NCI-H1930 (cell line): ENCODE measurements at places on chromosomes 2 and 18.

DNA sequence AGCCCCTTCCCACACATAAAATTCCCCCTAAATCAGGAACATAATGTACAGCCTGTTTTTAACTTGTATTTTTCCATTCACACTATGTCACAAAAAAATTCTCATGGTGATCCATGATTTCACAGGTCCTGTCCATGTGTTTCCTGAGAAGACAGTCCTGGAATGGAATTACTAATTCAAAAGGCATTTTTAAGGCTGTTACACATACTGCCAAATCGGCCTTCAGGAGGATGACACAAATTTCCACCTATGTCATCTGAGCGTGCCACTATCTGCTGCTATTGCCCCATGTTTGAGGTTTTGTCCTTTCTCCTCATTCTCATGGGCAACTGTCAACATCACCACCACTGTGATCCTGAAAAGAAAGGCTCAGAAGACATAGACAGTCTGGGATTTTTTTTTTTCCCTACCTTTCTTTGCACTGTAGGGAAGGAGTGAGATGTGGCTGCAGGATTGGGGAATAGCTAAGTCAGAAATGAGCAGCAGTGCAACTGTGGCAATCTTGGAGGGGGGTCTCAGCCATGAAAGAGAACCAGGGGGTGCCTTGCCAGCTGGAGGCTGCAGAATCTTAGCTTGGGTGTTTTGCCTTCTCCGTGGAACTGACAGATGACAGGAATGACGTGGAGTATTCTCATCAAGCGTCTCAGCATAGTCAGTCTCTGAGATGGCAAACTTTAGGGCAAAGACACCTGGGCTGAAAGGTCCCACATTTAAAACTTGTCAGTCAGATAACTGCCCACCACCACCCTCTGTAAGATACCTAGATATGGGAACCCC, 73.4 kb downstream of the MARCHF4 start:
- DNase-seq, result no peak

DNA sequence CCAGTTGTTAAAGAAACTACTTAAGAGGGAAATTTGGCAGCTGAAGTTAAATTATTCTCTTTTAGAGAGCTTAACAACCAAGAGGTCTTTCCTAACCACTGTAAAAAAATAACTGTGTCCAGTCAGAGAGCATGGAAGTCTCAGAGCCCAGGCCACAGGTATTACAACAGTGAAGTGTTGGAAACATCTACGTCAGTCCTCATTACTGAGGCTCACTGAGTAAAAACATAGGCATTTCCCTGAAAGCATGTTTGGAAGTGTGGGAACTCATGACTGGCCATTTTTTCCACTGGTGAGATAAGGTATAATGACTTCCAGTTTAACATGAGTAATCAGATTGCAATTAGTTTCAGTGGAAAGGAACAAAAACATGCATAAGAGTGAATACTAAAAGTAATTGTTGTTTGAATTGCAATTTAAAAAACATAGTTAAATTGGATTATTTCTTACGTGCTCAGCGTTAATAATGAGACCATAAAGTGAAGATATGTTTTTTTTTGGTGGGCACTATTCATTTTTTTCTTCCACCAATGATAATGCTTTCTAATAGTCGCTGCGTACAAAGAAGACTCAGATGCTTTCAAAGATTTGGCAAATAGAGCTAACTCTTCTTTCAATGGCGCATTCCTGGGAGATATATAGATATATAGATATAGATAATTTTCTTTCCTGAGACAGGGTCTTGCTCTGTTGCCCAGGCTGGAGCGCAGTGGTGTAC, 60.8 kb downstream of the EFEMP1 start:
- DNase-seq, result no peak

DNA sequence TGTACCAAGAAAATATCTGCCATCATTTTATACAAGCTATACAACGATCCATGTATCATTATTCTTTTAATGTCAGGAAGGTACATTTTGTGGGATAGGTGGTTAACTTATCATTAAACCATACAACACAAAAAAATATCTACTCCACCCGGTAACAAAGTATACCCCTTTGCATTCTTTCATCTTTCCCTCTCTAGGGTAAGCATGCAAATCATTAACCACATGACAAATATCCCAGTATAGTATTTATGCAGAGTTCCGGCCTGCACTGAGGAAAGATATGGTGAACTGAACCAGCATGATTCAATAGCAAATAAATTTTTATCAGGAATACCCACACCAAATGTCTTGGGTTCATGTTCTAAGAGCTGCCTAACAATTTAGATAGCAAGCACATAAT, 22.5 kb upstream of the SULT1C2 start:
- DNase-seq, result no peak

DNA sequence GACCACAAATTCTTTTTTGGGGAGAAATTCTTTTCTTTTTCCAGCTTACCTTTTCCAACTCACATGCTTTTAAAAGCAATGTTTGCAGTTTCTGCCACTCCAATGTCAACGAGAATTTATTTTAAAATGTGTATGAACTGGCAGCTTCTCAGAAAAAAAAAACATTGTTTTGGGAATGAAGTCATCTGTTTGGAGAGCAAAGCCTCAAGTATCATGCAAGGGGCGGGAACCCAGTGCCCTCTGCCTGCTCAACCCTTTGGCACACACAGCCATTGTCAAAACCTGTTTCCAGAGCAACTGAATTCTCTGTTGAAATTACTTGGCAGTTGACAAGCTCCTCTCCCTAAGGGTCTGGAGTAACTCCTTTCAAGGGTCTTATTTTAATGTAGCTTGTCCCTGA, 128.5 kb downstream of the QPCT start:
- no peak for DNase-seq

- DNase-seq, result no peak
Measured at GRCh38 chr18:78947291-78947690, 32.3 kb upstream of the SALL3 start.
